ENCODE measurements at places on chromosomes 4 and X.

- no peak for DNase-seq
These were observed 713.6 kb downstream of the CCSER1 start for GRCh38 chr4:90840828-90841227.

DNA sequence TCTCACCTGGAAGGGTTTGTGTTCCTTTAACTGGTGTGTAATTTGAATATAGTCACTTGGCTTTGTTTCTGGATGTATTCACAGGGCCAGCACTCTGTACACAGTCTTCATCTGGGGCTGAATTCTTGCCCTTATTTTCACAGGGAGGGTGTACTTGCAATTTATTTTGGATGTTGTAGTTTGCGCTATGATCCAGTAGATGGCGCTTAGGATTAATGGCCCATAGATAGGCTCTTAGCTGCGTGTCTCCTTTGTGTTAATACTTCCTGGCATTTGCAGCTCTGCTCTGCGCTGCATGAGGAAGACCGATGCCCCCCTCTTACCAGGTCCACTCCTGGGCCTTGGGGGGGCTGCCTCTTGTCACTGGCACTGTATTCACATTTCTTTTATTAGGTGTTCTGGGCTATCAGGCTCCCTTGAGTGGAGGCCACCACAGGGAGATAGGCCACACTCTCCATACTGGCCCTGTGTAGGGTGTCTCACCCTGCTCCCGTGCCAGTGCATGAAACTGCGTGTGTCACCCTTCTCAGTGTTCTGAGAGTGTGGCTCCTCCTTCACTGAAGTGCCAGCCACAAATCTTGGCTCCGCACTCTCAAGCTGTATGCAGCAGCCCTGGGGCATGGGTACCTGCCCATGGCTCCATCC, 562.2 kb downstream of the ZIC3 start:
- DNase-seq, result no peak

DNA sequence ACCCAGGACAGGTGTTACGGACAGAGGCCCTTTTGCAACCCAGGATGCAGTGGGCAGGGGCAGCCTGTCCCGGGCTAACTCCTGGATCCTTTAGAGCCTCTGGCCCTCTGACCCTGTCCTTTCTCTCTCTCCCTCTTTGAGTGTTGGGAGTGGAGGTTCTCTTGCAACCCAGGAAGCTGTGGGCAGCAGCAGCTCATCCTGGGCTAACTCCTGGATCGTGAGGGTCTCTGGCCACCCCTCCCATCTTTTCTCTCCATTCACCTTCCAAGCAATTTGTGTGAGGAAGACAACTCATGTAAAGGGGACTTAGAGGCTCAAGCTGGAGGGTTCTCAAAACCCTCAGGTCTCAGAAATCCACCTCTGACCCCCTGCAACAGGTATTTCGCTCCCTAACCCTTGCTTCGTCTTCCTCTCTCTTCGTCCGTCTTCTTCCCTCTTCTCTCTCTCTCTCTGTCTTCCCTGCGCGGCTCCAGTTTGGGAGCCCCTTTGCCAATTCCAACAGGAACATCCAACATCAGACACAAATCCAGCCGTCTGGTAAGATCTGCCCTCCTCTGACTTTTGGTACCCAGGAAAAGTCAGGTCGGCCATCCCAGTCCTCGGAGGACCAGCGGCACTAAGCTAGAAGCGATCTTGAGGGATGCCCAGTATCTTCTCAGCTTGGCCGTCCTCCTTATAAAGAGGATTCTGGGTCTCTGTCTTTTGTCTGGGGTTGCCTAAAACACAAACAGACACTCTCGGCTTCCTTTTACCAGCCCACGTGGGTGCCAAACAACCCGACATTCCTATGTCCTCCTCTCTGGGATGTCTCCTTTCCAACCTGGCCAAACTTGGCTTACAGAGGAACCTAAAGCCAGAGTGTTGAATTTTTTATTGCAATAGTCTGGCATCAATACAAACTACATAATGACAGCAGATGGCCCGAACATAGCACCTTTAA, 7.9 kb downstream of the ASMTL start:
- DNase-seq, result no peak

- DNase-seq, result no peak
These were observed 42.5 kb downstream of the RAB40AL start for GRCh38 chrX:102979536-102979935.

DNA sequence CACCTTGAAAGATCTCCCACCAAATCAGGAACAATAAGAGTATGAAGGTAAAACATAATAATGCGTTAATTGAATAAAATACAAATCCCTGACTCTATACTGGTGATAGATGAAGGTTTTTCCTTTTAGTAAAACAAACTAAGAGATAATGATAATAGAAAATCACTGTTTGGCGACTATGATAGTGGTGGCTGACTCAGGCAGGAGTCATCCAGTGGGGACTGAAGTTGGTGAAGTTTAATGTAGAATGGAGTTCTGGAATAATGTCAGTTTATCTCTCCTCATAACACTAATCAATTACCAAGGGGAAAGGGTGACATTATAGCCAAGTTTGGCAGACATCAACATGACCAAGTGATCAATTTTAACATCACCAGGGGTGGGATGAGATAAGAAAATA, 21.3 kb downstream of the ABCG2 start:
- no peak for DNase-seq

GRCh38 chr4:88159229-88159725, 838 bp upstream of the ABCG2 start:
- no peak for DNase-seq

DNA sequence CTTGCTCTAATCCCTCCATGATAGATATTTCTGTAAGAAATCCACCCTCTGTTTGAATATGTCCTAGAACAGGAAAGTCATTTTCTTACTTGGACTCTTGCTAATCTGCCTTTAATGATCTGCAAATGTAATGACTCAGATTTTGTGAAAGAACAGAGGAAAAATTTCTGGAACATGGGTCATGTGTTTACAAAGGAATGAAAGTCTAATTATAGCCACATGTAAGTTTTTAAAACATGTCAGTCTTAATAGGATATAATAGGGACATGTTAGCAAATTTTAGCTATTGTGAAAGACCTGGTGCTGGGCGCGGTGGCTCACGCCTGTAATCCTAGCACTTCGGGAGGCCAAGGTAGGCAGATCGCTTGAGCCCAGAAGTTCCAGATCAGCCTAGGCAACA, 47.6 kb downstream of the GRK4 start:
- no peak for DNase-seq

DNA sequence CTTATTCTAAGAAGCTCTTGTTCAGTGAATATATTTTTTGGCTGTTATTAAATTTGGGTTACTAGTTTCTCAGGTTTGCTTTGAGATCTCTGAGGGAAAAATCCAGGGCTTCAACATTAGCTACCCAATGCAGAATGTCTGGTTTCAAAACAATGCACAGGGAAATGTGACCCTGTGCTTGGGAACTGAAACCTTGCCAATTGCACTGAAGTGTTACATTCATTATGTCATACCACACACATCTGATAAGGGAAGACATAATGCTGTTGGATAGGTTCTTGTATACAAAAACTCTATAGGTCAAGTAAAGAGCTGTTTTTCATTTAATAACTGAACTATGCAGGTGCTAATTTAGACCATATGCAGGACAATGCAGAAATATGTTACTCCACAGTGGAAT, 345.3 kb upstream of the BMP3 start:
- DNase-seq, result no peak

DNA sequence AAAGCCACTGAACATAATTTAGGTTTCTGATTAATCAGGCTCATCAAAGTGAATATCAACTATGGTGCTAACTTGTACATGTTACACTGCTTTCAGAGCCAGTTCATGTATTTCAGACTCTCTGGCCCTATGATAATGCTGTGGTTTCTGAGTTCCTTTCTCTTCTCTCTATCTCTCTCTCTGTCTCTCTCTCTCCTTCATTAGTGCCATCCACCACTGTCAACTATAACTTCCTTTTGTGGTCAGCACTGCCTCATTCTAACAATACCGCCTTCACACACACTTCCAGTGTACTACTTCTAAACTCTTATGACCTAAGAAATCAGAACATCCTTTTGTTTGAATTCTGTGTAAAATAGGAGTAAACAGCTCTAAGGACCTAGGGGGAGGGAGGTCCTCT, 907.1 kb downstream of the RPA4 start:
- DNase-seq, result no peak

DNA sequence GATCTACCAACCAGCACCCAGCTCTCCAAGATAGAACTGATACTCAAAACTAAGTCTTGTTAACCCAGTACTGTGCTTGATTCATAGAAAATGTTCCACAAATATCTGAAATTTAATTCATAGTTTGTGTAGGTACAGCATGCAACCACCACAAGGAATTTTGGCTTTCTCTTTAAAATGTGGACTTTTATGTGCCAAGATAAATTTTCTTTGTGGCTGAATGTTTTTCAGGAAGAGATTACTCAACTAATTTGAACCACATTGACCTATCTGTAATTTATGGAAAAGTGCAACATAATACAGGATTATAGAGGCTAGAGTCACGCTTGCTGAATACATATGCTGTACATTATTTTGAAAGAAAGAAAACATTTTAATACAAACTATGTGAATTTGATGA, 730.8 kb downstream of the IL1RAPL1 start:
- DNase-seq, result no peak

DNA sequence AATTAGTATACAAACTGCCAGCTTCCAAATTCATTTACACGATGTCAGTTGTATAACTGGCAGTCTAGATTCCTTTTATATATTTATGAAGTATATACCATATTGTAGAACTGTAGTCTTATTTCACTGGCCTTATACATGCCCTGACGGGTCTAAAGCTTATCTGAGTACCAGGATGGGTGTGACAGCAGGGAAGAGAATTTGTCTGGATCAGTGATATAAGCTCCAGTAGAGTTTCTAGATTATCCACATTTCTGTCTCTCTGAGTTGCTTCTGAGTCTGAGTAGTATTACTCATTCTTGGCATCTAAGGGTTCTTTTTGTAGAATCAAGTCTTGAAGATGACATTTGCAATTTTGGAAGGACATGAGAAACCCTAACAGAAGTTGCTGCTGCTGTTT, 101.3 kb downstream of the RPA4 start:
- DNase-seq, result no peak

DNA sequence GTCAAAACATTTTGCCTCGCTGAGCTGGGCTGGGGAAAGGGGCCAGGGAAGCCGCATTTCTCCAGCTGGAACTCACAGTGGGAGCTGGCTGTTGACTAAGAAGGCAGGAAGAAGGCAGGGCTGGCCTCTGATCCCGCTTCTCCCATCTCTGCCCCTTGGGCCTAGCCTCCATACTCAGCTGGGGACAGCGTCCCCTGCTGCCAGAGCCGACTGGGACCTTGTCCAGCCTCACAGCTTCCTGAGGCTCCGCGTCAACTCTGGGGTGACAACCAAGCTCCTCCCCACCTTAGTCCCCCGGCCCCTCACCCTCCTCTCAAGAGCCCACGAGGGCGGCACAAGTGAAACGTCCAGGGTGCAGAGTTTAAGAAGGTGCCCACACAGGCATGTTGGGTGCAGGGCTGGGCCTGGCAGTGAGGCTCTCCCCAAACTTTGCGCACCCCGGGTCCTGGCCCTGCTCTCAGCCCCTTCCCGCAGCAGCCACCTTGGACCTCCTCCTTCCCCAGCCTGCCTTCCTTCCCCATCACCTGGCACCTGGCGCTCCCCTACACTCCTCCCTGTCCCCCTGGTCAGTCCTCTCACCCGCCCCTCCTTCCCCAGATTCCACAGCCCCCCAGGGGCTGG, 100.8 kb downstream of the PSAPL1 start:
- no peak for DNase-seq

- no peak for DNase-seq
These were observed 99.0 kb upstream of the DUSP21 start for GRCh38 chrX:44744799-44745198.

GRCh38 chr4:99404595-99405287, 30.4 kb downstream of the ADH7 start:
- no peak for DNase-seq

DNA sequence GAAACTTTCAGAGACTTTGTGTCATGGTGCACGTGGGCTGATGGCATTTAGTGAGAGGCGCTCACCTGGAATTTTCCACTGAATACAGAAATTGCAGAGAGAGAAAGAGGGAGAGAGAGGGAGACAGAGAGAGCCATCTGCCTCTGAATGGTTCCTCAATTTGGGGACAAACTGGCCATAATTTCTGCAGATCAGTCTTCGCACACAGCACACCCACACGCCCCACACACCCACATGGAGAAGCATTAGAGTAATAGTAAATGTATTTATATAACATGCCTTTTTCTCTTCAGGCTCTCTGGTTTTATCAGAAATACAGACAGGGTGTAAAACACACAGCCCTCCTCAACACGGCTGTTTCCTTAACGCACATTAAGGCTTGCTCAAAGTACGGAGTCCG, 38.6 kb downstream of the PRKX start:
- DNase-seq, result no peak

DNA sequence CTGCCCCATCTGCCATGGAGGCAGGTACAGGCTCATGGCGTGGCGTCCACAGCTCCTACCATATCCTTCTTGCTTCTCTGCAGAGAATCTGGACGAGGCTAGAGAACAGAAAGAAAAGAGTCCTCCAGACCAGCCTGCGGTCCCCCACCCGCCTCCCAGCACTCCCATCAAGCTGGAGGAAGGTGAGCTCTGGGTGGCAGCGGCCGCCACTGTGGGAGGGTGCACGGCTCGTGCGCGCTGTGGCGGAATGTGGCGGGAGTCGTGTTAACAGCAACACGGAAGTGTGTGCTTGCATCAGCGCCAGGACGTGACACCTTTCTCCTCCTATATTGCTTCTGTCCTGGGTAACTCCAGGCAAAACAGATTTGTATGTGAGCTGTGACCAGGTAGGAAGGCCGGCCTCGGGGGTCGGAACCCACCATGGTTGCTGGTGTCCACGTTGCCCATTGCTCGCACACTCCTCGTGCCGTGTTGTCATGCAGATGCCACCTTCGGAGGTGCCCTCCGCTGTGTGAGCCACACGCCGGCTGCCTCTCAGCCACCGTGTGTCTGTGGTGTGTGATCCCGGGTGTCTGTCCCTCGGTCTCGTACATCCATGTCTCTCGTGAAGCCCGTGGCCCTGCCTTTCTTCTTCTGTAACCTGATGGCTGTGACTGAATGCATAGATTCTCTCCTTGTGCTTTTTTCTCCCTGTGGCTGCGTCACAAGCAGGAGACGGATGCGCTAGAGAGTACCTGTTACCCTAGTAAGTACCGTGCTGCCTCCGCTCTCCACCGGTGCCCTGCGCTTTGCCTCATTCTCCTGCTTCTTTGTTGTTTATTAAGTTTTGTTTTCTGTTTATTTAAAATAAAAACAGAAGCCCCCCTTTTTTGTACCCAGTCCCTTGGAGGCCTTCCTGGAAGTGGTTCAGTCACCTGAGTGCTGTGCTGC, 37.0 kb downstream of the NOP14 start:
- DNase-seq, result no peak

- peak; percentile 82 for DNase-seq
These were observed 2.1 kb downstream of the PLCXD1 start for GRCh38 chrX:283115-283845.

DNA sequence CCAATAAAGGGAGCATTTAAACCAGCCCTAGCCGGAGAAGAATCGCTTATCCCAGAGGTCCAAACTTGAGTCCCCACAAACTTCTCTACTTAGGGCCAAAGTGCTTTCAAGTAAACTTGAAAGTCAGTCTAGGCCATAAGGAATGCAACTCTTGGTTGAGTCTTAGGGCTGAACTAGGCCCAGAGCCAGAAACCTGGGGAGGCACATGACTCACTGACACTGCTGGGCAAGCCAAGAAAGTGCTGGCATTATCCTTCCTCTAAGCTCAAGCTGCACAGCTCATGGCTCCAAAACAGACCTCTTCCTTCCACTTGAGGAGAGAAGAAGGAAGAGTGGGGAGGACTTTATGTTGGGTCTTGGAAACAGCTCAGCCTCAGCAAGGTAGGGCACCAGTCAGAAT, 1257.3 kb upstream of the DIAPH2 start:
- DNase-seq, result no peak

All from activated effector memory CD4-positive, alpha-beta T cell treated with Interleukin-2 at 50 U/mL for 16 hours (primary cell).